ENCODE measurements at places on chromosomes 12 and 14.

DNA sequence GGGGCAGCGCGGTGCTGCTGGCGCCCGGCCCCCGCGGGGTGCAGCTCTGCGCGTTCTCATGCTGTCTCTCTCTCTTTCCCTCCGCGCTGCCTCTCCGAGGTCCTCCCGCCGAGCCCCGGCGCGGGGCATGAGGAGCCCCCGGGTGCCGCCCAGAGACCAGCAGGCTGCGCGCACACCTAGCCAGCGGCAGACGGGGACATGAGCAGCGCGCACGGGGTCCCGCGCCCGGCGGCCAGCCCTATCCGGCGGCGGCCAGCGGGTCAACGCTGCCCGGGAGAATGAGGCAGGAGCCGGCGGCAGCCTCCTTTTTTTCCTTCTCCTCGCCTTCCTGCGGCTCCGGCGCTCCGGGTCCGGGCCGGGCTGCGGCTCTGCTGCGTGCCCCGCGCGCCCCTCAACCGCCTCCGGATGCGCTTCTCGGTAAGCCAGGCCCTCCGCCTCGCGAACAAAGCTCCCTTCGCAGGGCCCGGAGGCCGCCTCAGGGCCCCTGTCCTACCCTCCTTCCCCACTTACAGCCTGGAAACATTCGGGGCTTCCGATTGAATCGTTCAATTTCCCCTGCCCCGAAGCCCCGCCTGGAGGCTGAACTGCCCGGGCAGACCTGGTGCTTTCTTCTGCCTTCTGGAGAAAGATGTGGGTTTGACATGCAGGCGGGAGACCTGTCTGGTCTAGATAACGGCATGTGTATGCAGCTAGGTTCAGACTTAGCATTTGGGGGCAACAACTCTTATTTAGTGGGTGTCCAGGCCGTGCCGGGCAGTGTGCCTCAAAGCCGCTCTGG is at the start of gene TUNAR:
Gene TUNAR, plus strand, starts transcription at position 72 of the 778 bp plus-strand sequence.
- no peak for DNase-seq

- no peak for DNase-seq
These were observed 19.7 kb upstream of the TMED10 start for GRCh38 chr14:75196064-75196463.

- DNase-seq: no peak
These were observed 359.8 kb downstream of the EGLN3 start for GRCh38 chr14:33590891-33591630.

GRCh38 chr12:58359084-58359483 is 417.7 kb downstream of the ATP23 start:
- no peak for DNase-seq

- no peak for DNase-seq
These were observed 8.1 kb downstream of the CARMIL3 start for GRCh38 chr14:24059841-24060388.

GRCh38 chr14:94679106-94679810 is 67.1 kb downstream of the SERPINA3 start:
- DNase-seq: no peak

DNA sequence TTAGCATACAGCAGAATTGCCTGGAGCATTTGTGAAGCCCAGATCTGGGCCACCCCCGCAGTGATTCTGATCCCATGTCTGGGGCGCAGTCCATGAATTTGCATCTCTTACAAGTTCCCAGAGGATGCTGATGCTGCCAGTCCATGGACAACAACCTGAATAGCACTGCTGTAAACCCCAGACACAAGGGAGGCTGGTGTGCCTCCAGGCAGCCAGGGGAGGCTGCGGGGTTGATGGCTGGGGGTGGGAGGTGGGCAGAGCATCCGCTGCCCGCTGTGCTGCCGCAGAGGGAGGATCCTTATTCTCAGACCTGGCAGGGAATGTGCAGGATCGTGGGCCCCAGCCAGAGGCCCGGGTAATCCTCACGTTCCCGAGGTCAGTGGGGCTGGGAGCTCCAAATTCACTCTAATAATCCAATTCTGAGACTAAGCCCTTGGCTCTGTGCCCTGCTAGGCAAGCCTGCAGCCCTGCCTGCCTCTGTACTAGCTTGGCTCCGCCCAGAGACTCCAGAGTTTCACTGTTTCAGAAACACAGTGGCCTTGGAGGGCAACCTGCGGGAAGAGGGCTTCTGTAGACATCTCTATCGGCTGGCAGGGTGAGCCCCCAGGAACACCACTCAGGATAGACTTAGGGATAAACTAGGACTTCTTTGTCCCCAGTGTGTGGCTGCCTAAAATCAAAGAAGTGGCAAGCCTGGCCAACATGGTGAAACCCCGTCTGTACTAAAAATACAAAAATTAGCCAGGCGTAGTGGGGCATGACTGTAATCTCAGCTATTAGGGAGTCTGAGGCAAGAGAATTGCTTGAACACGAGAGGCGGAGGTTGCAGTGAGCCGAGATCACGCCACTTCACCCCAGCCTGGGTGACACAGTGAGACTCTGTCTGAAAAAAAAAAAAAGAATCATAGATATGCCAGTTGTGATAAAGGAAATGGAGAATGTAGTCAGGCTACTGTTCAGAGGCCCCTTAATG is 17.8 kb upstream of the MLEC start:
- no peak for DNase-seq

DNA sequence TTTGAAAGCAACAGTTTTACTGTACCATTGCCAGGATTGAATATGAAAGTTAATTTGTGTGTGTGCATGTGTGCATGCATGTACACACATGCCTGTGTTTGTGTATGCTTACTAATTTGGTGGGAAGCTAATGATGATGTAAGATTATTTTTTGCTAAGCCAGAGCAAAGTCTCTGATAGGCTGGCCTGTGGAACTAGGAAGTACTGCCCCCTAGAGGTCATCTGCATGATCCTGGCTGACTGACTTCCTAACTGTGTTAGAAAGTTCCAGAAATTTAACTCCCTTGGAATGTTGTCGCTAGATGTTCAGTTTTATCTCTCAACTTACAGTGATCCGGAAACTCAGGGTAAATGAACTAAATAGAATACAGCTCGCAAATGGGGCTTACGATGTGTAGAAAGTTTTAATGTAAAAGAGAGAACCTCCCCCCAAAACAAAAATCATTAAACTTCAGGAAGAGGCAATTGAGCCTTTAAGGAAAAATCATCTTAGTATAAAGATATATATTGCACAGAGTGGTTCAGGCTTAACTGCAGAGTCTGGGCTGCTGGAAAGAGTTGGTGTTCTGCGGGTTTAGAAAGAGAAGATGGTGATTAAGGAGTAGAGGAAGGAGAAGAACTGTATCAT is 34.3 kb upstream of the SLC38A1 start:
- DNase-seq: peak; percentile 48

DNA sequence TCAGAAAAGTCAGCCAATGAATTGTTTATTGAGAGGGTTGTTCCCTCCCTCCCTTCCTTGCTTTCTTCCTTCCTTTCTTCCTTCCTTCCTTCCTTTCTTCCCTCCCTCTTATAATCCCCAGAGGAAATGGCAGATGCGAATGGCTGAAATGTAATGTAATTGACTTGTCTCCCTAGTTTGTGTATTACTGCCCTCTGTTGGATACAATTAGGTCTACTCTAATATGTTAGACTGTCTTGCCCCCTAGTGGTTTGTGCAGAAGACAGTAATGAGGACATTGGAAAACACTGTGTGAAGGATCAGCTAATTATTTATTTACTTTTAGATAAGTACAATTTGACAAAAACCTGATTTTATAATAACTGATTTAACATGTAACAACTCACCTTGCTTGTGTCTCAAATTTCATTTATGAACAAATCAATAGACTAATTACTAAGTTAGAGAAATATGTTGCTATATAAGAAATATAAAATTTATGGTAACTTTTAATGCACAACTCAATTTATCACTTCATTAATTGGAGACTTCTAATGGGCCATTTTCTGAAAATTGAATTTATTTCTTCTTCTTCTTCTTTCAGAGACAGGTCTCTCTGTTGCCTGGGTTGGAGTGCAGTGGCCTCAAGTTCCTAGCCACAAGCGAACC is 229.8 kb upstream of the LRIG3 start:
- DNase-seq: no peak

DNA sequence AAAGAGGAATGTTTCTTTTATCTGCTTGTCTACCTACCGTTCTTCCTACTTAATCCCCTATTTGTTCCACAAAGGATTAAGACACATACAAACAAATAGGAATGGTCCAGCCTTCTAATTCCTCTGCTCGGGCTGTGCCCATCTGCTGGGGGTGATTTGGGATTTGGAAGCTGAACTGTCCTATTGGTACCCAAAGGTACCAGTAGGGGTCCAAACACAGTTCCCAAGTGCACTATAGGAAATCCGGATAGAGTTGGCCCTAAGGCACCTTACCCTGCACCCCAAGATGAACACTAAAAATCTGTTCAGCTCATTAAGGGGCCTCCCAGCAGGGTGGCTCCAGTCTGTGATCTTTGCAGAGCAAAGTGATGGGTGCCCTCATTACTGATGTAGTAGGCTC is 566.9 kb downstream of the NRXN3 start:
- DNase-seq: no peak

- no peak for DNase-seq
These were observed 97.1 kb downstream of the BCL2L14 start for GRCh38 chr12:12167847-12168246.

DNA sequence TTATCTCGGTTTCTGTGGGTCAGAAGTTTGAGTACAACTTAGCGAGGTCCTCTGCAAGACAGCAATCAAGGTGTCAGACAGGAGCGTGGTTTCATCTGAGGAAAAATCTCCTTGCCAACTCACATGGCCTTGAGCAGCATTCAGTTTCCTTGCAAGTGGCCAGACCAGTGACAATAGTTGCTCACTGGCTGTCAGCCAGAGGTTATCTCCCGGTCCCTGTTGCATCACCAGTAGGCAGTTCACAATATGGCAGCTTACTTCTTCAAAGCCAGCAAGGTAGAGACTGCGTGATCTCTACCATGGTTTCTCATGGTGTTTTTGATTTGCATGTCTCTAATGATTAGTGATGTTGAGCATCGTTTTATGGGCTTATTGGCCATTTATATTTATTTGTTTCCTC is 143.8 kb upstream of the DAAM1 start:
- DNase-seq: no peak

GRCh38 chr12:17884581-17884980 is 205.4 kb downstream of the RERGL start:
- DNase-seq: no peak

DNA sequence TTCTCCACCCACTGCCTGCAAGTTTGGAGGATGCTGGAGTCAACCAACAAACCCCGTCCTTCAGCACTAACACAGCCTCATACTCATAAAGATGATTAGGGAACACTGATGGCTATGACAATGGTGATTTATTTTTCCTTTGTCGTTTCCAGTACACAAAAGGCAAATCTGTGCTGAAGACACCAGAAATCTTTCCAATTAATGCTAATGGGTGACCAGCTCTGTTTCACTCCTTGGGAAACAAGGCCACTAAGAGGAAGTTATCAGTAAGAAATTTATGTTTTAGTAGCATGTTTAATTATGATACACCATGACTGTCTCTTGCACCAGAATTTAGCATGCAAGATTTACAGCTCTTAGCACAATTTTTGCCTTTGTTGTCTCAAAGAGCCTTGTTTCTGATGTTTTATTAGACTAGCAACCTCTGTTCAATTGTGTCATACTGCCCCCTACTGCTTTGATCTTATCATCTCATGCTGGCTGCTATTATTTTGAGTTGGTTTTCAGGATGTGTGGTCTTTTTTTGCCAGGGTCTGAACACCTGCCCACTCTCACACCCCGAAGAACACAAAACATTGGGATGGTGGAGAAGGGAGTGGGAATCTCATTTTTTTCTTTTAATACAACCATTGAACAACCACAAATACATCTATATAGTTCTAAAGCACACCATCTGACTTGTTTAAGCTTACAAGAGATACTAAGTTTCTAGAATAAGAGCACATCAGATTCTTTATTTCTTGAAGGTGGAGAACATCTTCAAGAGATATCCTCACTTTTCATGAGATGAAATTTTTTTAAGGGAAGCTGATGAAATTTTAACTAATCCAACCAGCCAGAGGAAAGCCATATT is 160.9 kb downstream of the SPTSSA start:
- no peak for DNase-seq

DNA sequence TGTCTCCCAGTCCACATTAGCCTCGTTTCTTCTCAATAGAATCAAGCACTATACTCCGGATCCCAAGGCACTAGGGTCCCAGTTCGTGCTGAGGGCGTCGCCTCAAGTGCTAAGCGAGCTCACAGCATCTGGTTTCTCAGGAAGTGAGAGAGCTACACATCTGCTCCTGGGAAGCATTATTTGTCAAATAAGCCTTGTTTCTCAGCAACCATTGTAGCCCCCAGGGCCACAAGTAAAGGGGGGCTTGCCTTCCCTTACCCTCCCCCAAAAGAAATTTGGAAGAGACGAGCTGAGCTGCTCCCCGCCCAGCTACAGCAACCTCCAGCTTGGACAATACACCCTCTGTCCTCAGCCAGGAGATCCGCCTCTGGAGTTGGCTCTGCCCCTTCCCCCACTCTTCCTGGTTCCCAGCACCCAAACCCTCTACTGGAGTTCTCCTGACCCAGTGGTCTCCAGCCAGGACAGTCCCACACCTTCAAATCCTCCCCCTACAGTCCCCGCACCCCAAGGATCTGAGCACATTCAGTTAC is 5.7 kb upstream of the TNS2 start:
- no peak for DNase-seq

DNA sequence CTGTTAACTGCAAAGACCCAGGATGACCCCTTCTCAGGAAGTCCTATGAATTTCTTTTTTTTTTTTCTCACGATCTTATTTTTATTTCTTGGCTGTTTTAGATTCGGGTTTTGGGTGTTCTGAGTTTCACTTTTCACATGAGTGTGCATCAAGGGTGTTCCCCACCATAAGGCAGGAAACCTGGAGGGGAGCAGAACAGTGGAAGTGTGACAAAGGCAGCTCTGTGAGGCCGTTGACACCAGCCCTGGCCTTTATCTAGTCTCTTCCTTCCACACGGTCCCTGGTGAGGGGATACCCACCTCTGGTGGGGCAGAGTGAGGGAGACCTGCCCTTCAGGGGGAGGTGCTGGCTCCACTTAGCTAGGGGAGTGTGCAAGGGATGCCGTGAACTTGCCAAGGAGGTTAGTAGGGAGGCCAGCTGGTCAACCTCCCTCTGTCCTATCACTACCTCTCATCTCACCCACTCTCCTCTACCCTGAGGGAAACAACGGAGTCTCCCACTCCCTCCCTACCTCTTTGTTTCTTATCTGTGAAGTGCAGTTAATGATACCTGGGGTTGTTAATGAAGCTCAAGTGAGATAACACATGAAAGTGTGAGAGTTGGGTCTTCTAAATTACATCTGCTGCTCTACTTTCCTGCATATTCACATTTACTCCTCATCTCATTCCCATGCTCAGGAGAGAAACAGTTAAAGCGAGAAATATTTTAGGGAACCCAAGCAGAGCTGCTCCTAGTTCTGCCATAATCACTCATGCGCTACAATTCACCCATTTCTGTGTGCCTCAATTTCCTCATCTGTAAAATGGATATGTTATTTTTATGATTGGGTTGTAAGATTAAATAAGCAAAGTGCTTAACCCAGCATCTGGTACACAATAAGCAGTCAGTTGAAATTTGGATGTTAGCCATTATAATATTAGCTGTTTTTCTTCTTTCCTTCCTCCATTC is 4.4 kb upstream of the GALNT6 start:
- DNase-seq: no peak
